ENCODE measurements at places on chromosomes 6 and 20.
A peak's percentile ranks its signal among the peaks of the same experiment; 100 is the strongest.

GRCh38 chr6:15343490-15344191 is 97.8 kb downstream of the JARID2 start:
- no peak for DNase-seq

DNA sequence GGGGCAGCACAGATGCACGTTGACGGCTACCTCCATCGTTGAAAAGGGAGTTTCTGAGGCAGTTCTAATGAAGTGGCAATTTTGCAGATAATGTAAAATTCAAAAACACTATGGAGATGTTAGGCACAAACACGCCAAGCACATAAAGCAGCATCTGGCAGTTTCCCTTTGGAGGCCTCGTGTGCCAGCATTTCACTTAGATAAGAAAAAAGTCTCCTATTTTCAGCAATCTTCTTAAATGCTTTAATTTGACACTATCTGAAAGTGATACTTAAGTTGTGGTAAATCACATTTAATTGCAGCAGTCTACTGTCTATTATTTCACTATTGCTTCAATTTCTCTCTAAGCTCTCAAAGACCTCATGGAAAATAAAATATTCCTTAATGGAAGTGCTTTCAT is 125.3 kb upstream of the PROKR2 start:
- DNase-seq: no peak

GRCh38 chr6:30508890-30509736 is 19.8 kb downstream of the HLA-E start:
- no peak for DNase-seq

DNA sequence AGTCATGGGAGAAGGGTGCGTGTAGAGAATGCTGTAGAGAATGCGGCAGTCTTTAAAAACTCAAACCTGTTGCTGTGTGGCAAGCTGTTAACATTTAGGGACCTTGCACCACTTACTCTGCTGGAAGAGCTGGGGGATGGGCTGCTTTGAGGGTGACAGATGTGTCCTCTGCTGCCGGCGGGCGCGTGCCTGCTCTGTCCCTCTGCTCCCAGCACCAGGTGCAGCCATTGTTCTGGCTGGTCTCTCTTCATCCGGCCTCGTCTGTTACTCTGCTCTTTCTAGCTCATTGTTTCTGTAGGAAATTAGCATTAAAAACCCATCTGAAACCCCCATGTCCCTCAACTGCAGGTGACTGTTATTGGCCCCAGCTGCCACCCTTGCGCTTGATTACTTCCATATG is 78.5 kb downstream of the CBFA2T2 start:
- no peak for DNase-seq

GRCh38 chr20:6576726-6577125 is 190.8 kb upstream of the BMP2 start:
- DNase-seq: no peak

DNA sequence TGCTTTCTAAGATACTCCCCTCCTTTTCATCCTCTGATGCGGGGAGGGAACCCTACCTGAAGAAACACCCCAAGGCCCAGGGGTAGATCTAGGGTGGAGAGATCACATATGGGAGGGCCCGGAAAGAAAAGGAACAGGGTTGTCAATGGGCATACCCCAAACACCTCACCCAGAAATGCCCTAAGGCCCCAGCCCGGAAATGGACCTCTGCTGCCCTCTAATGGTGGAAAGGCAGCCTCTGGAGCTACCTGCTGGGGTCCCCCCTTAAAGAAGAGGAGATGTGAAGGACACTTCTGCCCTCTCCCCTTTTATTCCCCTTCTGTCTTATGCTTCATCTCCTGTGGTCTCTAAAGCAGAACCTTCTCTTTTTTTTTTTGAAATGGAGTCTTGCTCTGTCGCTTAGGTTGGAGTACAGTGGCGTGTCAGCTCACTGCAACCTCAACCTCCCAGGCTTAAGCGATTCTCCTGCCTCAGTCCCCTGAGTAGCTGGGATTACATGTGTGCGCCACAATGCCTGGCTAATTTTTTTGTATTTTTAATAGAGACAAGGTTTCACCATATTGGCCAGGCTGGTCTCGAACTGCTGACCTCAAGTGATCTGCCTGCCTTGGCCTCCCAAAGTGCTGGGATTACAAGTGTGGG is 458 bp upstream of the ARMC12 start:
- DNase-seq: peak; percentile 58

DNA sequence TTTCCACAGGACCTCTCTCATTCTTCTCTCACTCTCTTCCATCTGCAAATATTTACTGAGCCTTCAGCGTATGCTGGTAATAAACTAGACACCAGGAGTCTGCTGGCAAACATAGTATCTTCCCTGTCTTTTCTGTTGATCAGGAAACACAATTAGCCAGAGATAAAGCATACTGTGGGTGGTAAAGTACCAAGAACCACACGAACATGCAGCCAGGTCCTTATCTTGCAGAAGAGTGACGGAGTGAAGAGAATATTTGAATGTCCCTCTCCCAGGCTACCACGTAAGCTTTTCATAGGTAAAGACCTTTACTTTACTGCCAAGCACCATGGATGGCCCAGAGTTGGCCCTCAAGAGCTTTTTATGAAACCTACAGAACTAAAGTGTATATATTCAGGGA is 13.3 kb downstream of the FHL5 start:
- no peak for DNase-seq

GRCh38 chr6:40409716-40410397 is 177.3 kb downstream of the LRFN2 start:
- DNase-seq: no peak

DNA sequence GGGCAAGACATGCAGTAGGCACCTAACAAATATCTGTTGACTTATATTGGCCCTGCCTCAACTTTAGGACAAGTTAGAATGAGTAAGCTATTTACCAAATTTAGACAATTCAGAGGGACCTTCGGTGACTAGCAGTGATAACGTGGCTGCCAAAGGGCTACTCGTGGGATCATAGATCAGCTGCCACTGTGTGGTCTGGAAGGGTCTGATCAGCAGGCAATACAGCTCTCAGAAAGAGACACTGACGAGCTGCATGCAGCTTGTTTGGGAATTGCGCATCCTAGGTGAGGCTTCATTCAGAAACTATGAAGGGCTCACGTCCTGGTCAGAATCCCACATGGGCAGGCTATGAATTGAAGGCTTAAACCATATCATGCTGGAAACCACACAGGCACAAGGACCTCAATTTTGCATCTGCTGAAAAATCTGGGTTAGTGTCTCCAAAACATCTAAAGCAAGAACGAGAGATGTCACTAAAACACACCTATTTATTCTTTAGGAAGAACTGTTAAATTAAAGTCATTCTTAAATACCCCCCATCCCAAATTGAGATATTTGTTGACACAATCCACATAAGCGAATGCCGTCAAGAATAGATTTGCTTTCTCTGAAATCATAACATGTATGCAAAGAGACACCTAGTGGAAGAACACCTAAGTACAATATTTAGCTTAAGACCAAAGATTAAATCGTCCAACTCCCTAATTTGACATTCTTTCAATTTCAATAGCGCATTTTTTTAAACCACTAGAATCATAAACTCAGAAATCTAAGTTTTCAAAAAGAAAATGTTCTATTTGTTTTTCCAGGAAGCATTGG is 79.6 kb downstream of the IPCEF1 start:
- peak; percentile 45 for DNase-seq

- DNase-seq: no peak
Measured at GRCh38 chr6:153162172-153162571, 31.1 kb upstream of the RGS17 start.

DNA sequence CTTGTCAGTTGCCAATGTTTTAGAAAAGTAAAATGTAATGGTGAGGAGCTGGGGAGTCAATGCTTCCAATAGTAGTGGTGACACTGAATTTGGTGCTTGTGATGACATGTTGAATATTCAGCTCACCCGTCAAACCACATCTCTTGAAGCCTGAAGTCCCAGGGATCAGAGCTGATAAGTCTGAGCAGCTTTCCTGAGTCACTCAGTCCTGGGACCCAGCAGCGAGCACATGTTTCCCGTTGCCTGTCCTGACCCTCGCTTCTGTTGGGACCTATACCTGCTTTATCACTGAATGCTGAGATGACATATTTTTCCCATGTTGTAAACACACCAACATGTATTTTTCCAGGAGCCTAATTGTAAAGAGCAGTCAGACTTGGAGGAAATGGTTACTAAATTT is 693.6 kb downstream of the QKI start:
- no peak for DNase-seq

DNA sequence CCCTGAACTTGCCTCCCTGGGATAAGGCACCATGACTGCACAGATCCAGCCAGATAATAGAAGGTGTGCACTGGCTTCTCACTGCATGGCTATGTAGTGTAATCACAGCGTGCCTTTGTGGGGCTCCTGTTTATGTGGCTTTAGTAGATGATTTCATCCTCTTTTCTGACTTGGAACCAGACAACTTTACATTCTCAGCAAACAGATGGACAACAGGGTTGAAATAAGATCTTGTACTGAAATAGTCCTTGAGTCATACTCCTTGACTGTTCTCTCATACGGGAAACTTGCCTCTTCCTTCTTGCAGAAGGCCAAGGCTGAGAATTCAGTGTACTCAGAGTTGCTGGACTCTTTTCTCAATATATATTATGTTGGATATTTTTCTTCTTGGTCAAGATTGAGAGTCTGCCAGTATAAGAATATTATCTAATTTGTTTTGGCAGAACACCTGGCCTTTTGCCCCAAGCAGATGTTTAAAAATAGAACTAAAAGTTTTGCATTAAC is 25.0 kb upstream of the RNF144B start:
- no peak for DNase-seq

DNA sequence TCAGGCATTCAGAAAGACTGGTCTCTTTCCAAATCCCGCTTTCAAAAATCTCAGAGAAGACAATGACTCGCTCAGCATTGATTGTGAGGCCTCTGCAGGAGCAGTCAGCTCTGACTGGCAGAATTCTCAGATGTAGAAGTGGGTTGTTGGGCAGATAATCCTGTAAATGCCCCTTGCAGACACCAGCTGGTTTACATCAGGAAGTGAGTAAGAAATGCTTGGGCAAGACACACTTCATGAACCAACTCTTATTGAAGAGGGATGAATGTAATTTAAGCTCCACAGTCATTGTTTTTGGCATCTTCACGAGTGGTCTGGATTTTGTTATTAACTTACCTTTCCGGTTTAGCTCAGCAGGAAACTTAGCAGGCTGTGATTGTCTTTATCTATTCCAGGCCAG is 166.6 kb downstream of the PLCB4 start:
- no peak for DNase-seq

GRCh38 chr20:39338469-39339376 is 376.6 kb downstream of the DHX35 start:
- no peak for DNase-seq

- no peak for DNase-seq
Measured at GRCh38 chr6:98382246-98382645, 452.1 kb upstream of the POU3F2 start.

- no peak for DNase-seq
Measured at GRCh38 chr6:162292915-162293314, 434.7 kb downstream of the PRKN start.

DNA sequence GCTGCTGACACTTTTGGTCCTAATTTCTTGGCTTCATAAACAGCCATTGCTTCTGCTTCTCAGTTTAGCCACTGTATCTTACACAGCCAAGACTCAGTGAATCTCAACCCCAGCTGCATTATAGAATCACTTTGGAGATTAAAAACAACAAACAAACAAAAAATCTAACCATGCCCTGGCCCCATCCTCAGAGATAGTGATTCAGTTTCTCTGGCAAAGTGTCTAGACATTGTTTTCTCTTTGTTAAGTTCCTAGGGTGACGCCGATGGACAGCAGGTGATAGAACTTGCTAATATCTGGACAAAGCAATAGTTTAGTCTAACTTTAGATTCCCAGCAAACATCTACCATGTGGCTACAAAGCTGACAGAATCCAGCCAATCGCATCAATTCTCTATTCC is 2.9 kb downstream of the ADGRF5 start:
- DNase-seq: no peak

DNA sequence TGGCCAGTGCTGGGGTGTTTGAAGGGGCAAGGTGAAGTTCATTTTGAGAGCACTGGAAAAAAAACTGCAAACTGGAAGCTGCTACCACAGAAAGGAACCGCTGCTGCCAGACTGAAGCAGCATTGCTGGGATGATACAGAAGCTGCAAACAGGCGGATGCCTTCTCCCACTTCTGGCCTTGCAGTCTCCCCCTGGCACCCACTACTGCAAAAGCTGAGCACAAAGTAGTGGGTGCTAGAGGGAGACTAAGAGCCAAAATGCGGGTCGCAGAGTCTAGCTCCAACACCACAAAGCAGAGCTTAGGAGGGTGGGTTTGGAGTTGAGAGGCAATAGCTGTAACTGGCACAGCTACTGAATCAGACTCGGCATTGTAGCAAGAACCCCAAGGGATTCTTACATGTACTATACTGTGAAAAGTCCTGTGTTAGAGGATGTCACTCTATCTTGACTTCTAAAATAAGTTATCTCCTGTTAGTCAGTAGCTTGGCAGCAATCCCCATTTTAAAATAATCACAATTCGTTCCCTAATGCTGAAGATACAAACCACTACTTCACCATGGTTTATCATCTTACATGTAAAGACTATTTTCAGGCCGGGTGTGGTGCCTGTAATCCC is 44.0 kb upstream of the COL21A1 start:
- DNase-seq: no peak

- DNase-seq: peak; percentile 84
Measured at GRCh38 chr6:16770701-16771569, 9.7 kb upstream of the ATXN1 start.

DNA sequence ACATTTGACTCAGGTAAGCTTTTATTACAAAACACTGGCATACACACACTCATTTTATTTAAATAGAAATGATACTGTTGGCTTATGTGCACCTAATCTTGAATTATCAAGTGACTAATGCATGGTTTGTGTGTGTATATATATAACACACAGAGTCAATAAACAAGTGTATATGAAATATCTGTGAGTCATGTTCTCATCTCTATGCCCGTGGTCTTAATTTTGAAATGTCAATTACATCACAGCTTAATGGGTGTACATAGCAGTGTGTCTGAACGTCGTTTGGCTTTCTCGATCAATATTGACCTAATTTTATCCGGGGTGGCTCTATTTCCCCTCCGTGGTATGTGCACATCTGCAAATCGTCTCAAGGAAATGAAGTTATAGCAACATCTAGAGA is 104.0 kb upstream of the ZFP64 start:
- DNase-seq: no peak

- no peak for DNase-seq
Measured at GRCh38 chr20:60064554-60065196, 106.5 kb downstream of the CDH26 start.

DNA sequence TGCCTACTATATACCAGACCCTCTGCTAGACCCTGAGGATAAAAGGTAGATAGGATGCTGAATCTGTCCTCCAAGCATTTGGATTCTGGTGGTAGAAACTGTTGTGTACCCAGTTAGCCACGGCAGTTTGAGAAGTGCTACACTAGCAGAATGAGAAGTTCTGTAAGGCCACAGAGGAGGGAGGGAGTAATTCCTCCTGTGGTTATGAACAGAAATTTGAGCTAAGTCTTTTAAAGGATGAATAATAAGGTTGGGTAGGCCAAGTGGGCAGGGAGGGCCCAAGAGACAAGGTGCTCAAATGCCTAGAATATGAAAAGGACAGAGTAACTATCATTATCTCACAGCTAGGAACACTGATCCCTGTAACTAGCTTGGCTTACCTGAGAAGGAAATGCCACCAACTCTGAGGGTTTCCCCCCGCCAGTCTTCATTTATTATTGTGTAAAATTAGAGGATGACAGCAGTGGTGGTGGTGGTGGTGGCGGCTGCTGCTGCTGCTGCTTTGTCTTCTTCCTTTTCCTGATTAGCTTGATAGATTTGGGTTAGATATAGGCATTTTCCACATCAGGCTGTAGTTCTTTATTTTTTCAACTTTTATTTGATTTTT is 243.3 kb downstream of the PRL start:
- no peak for DNase-seq

- DNase-seq: no peak
Measured at GRCh38 chr6:108914235-108915022, 66.2 kb downstream of the ARMC2 start.

GRCh38 chr20:6744805-6745204 is 22.7 kb upstream of the BMP2 start:
- DNase-seq: no peak
